Prostate gland (tissue), 2 donors: ENCODE measurements at places on chromosomes 3 and 15.

DNA sequence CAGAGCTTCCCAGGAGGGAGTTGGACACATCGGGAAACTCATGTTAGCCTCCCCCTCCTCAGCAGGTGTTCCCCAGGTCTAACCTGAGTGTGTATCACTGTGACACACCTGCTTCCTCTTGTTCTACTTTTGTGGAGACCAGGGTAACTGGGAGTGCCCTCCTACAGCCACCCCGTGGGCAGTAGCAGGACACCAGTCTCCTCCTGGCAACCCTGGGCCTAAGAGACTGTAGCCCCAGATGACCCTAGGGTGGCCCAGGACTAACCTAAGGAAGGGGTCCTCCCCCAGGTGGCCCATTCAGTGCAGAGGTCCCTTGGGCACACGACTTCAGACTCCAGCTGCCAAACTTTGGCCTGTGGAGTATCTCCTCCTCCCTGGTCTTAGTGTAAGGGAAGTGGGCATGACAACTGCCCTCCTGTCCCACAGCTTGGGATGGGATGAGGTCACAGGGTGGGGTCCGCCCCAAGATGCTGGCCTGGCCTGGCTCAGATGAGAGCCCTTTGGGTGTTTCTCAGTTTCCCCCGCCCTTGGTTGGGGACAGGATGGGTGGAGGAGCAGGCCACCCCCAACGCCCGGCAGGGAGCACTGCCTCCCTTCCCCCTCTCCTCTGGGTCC, 4.8 kb downstream of the CSK start:
- peaks cover 32% of the 10 kb centered on the region for H3K4me1 ChIP-seq
- no peaks in the 10 kb centered on the region for H3K27me3 ChIP-seq
- peak overlapping the region; percentile 24 for H3K27ac ChIP-seq
- no peak overlapping the region for H3K4me3 ChIP-seq
- no peaks in the 10 kb centered on the region for H3K36me3 ChIP-seq

DNA sequence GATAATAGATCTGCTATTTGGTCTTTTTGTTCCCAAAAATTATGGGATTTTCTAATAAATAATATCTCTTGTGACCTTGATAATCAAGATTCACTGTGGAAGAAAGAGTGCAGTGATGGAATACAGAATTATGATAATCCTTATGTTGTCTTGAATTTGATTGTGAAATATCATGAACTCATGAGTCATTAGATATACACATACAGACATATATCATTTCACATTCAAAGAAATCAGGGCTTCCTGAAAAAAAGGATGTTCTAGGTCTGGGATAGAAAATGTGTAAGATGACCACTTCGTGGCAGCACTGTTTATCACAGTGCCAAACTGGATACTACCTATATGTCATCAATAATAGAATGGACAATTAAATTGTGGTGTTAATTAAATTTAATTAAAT, 97.7 kb downstream of the DPH6 start:
- no peak for DNase-seq
- H3K27me3 ChIP-seq = no peaks in the 10 kb centered on the region
- H3K4me3 ChIP-seq = no peak overlapping the region
- no peaks in the 10 kb centered on the region for H3K4me1 ChIP-seq
- H3K27ac ChIP-seq = no peak overlapping the region
- H3K36me3 ChIP-seq = no peaks in the 10 kb centered on the region

- no peak overlapping the region for H3K27ac ChIP-seq
- no peak overlapping the region for H3K4me3 ChIP-seq
- no peak for DNase-seq
- H3K27me3 ChIP-seq = no peaks in the 10 kb centered on the region
These were observed 73.5 kb upstream of the RASGRP1 start for GRCh38 chr15:38638126-38638525.

DNA sequence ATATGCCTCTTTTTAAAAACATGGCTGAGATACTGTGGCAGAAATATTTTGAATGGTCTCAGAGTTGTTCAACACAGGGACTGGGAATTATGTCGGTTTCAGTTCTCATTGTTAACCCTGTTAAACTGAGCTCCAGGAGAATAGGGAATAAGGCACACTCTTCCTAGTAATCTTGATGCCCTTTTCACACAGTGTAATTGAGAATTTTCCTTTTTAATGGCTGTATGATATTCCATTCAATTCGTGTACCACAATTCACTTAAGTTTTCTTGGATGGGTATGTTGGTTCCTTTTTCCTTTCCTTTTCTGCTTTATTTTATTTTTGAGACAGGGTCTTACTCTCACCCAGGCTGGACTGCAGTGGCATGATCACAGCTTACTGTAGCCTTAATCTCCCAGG, 33.7 kb upstream of the BCL2L10 start:
- no peaks in the 10 kb centered on the region for H3K4me1 ChIP-seq
- H3K27ac ChIP-seq = no peak overlapping the region
- no peaks in the 10 kb centered on the region for H3K27me3 ChIP-seq
- DNase-seq = no peak

DNA sequence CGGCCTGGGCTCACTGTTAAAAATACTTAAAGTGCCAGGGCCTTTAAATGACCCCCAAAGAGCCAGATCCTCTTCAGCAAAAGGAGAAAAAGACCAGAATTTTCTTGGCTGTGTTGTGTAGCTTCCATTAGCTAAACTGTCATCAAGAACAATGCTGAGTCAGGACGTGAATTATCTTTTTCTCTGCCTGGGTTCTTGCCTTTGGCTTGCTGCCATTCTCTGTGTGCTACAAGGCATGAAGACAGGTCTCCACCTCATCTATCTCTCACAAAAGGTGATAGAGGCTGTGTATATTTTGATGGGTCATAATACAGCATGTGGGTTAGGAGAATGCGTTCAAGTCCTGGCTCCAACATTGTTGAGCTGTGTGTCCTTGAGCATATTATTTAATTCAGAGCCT, 52.4 kb upstream of the SELENOK start:
- H3K27ac ChIP-seq = no peak overlapping the region
- H3K36me3 ChIP-seq = no peaks in the 10 kb centered on the region
- no peaks in the 10 kb centered on the region for H3K27me3 ChIP-seq
- no peak overlapping the region for H3K4me3 ChIP-seq
- no peak for DNase-seq
- H3K4me1 ChIP-seq = no peaks in the 10 kb centered on the region

DNA sequence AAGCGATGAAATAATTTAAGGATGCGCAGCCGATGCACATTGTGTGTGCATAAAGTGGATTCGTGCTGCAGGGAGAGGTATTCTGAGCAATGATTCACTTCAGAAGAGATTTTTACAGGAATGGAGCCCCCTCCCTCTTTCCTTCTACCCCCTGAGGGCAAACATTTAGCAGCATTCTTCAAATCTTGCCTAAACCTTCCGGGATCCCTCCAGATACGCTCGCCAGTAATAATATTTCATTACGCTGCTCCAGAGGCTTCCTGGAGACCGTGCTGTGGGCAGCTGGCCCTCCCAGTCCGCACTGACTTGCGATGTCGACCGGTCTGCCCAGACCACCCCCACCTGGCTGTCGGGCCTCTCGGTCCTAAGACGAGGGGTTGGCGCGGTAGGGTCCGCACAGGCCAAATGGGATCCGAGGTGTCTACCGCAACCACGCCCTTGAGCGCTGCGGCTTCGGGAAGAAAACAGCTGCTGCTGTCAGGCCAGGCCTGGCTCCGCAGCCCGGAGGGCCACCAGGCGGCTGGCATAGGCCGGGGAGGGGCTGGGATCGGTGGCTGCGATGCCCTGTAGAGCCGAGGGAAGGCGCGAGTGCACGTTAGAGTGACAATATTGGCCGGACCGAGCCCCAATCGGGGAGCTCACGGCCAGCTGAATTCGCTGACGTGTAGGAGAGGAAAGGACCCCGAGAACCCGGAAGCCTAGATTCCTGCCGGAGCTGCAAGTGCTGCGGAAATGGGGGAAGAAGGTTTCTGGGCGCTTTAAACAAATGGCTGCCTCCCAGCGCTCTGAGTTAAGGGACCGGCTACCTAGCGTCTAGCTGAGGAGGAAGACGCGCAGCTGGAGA, 14.3 kb downstream of the ZIC4 start:
- no peak for DNase-seq
- H3K4me1 ChIP-seq = no peaks in the 10 kb centered on the region
- no peak overlapping the region for H3K27ac ChIP-seq
- H3K4me3 ChIP-seq = no peak overlapping the region
- H3K27me3 ChIP-seq = peaks cover 78% of the 10 kb centered on the region

GRCh38 chr15:38176155-38176554, 76.5 kb upstream of the SPRED1 start:
- DNase-seq = no peak
- H3K27ac ChIP-seq = no peak overlapping the region
- H3K27me3 ChIP-seq = no peaks in the 10 kb centered on the region
- no peaks in the 10 kb centered on the region for H3K36me3 ChIP-seq
- H3K4me1 ChIP-seq = no peaks in the 10 kb centered on the region

GRCh38 chr3:180253283-180253682, 216.5 kb upstream of the PEX5L start:
- DNase-seq = no peak
- no peaks in the 10 kb centered on the region for H3K27me3 ChIP-seq
- H3K36me3 ChIP-seq = no peaks in the 10 kb centered on the region
- H3K4me3 ChIP-seq = no peak overlapping the region
- H3K27ac ChIP-seq = no peak overlapping the region
- H3K4me1 ChIP-seq = no peaks in the 10 kb centered on the region

- no peaks in the 10 kb centered on the region for H3K36me3 ChIP-seq
- no peak overlapping the region for H3K27ac ChIP-seq
- no peaks in the 10 kb centered on the region for H3K27me3 ChIP-seq
These were observed 18.8 kb downstream of the SLC25A26 start for GRCh38 chr3:66239513-66240123.
